ENCODE measurements at places on chromosomes 7 and 10.

DNA sequence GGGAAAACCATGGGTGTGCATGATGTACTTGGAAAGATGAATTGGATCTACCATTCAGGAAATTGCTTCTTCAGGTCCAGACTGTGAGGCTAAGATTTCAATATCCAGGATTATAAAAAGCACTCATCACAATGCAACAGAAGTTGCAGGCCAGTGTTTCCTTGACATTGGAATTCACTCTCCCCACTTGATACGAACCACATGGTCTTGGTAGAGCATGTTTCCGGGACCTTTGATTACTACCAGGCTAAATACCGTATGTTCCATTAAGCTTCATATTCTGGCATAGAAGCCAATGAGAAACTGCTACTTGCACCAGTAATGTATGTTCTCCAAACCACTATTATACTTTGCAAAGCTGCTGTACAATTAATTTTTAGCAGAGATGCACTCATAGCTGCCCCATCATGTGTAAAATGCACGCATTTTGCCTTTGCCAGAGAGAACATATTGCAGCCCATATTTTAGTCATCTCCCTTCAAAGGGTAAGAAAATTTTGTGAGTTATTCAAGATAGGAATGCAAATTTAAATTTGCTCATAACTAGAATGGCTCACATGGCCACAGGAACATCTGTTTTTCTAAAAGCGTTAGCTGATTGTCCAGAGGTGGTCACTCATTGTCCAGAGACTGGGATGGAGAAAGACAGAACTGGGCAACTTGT, 8.1 kb downstream of the FRMD4A start:
- DNase-seq, result no peak

GRCh38 chr10:127715249-127715648, 21.7 kb upstream of the FOXI2 start:
- DNase-seq, result no peak

GRCh38 chr10:126955934-126956711, 50.9 kb downstream of the DOCK1 start:
- no peak for DNase-seq

DNA sequence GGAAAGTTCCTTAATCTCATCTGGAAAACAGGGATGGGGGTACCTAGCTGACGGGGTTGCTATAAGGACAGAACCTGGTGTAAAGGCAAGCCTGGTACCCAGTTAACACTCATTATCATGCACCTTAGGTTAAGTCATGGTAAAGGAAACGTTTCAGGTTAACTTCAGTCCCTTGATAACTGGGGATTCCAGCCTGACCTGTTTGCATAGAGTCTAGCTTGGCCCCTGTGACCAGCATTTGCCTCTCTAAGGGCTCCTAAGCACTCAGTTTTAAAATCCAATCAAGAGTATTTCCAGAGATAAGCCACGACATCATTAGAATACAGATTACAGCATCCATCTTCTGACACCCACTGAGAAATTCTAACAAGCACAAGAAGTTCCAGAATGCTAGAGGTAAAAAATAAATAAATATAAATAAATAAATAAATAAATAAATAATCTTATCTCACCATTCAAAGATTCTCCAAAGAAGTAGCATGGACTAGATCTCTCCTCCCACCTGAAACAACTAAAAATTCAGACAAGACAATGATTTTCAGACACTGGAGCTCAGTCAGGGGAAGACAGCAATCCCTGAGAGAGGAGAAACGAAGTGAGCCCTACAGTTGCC, 184.6 kb downstream of the KCNMA1 start:
- DNase-seq, result no peak

DNA sequence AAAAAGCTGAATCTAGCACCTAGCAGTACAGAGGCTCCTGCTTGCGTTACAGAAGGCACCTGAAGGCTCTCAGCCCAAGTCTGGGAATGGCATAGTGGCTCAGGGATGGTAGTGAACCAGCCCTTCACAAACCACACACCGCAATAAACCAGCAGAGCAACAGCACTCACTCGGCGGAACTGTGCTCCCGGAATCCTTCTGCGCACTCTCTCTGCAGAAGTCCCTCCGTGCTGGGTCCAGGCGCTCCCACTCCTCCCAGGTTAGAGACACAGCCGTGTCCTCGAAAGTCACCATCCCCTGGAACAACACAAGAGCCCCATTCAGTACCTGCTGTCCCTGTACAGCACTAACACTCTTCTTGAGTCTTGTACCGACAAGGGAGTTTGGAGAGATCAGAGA, 1.5 kb downstream of the ZNF394 start:
- no peak for DNase-seq

DNA sequence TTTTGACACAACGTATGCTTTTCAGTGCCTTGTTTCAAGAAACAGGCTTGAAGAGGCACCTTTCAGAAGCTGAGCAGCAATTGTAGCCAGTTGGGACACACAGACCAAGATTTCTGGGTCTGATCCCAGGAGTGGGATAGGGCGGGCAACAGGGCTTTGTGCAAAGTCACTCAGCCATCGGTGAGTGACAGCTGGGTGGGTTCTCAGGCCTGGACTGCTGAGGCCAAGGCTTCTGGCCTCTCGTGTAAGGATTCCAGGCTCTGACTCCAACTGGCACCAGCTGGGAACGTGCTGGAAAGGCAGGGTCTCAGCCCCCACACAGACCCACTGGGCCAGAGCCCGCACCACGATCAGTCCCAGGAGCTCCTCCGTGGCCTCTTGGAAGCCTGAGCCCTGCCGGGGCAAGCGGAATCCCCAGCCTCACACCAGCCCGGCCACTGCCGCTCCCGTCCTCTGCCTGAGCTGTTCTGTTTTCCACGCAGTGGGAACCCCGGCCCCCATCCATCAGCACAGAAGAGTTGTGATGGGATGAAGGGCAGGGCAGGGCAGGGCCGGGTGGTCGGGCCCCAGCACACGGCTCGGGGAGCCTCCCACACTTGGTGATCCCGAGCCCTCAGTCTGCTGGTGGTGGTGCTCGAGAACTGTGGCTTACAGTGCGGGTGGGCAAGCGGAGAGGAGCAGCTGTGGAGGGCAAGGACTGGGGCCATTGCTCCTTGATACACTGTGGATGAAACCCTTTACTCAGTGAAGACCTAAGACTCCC, 46.8 kb downstream of the VIPR2 start:
- DNase-seq, result no peak

DNA sequence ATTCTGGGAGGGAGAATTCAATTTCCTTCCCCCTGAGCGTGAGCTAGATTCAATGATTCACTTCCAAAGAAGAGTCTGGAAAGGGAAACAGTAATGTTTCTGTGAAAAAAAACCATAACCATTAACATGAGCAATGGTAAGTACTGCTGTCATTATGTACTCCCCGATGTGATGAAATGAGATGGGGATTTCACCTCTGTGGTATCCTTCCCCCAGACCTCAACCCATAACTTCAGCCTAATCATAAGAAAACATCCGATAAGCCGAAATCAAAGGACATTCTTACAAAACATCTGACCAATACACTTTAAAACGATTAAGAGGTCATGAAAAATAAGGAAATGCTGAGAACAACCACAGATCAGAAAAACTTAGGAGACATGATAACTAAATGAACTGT, 27.2 kb downstream of the EZH2 start:
- DNase-seq, result no peak
